ENCODE measurements at places on chromosomes 4 and X.

DNA sequence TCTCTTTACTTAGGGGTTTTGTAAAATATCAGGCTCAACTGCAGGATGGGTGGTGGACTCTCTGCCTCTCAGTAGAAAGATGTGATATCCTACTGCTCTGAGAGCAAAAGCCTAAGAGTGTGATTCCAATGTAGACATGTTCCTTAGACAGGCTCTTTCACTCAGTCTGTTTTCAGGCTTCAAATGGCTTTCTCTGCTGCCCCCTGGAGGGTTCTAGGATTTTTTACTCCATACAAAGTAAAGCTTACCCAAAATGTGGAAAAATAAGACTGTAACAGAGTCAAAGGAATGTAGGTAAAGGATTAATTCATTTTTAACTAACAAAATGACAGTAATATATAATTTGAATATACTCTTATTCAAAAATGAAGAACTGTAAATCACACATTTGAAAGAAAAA lies 32.1 kb downstream of the ZGRF1 start:
- peak; percentile 62 for DNase-seq

DNA sequence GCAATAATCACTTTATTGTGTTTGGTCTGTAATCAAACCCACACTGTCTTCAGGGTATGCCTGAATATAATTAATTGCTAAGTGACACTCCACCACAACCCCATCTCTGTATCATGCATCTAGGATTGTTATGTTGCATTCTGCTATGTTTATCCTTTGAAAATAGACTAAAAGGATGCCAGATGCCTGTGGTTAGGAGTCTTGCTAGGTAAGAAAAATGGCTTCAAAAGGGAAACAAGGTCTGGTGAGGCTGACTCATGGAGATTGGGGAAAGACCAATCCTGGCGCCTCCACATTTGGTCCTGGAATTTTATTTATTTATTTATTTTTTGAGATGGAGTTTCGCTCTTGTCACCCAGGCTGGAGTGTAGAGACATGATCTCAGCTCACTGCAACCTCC lies 360.5 kb upstream of the SLC7A11 start:
- peak; percentile 2 for DNase-seq

GRCh38 chrX:130834149-130834548 lies 68.9 kb downstream of the ENOX2 start:
- no peak for DNase-seq

- no peak for DNase-seq
Measured at GRCh38 chrX:109274806-109275205, 207.1 kb downstream of the GUCY2F start.

GRCh38 chr4:3361896-3362295 lies 69.1 kb downstream of the RGS12 start:
- no peak for DNase-seq

- DNase-seq = no peak
Measured at GRCh38 chr4:11297201-11297600, 131.5 kb downstream of the HS3ST1 start.

GRCh38 chrX:123422875-123423274 lies 238.8 kb downstream of the GRIA3 start:
- DNase-seq = peak; percentile 15

DNA sequence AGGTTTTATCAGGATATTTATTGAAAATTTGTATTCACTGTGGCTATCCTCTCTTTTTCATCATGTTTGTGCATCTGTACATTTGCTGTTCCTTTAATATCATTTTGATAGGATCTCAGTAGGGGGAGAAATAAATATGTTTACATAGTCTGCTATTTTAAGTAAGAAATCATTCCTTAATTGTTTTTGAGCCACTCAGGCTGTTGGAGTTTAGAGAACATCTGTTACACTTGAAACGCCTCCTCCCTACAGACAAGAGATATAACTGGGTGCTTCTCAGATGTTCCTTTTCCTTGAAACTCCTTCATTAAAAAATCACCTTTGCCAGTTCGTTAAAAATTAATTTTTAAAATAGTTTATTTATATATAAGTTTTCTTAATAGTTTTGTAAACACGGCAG lies 59.4 kb downstream of the QRFPR start:
- DNase-seq = no peak

DNA sequence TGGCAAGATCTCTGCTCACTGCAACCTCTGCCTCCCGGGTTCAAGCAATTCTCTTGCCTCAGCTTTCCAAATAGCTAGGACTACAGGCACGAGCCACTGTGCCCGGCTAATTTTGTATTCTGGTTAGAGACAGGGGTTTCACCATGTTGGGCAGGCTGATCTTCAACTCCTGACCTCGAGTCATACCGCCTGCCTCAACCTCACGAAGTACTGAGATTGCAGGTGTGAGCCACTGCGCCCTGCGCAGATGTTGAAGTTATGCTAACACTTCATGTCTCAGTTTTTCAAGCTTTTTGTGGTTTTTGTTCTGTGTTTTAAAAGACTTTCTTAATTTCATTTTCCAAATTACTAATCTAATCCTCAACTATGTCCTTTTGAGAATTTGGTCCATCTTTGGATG lies 154.4 kb upstream of the TLL1 start:
- DNase-seq = no peak

- DNase-seq = no peak
Measured at GRCh38 chr4:41579526-41579925, 41.6 kb downstream of the LIMCH1 start.

DNA sequence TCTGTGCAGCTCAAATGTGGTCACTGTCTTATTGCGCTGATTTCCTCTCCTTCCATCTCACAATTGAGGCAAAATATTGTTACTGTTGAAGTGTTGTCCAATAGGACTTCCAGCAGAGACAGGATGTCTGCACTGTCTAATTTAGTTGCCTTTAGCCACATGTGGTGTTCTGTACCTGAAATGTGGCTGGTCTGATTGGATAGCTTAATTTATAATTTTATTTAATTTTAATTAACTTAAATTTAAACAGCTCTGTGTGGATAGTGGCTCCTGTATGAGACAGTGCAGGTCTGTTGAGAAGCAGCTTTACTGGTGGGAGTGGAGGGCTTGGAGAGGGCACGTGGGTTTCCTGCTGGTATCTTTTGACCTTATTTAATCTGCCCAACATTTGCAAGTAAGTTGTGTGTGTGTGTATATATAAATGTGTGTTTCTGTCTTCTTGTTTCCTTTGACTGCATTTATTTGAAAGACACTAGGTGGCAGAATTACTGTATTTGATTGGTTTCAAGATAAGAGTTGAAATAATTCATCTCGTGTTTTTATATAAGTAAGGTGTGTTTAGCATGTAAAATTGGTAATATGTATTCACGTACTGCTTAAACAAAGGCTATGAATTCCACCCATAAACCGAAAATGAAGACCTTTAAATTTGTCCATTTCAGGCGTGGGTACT lies 55.3 kb upstream of the MSANTD1 start:
- peak; percentile 37 for DNase-seq

GRCh38 chr4:170374770-170375169 lies 285.0 kb upstream of the AADAT start:
- DNase-seq = peak; percentile 37

DNA sequence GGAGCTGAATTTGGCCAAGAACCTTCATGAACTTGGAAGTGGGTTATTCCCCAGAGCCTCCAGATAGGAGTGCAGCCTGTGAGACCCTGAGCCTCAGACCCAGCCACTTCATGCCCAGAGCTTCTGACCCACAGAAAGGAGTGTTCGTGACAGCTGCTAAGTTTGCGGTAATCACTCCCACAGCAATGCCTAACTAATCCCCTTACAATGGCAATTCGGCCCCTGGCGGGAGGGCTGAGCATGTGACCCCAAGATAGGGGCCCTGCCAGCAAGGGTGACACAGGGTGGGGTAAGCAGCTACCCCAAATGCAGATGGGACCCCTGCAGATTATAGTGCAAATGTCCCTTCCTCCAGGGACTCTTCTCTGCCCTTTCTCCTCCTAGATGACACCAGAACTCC lies 22.5 kb downstream of the PNMA6E start:
- DNase-seq = no peak

DNA sequence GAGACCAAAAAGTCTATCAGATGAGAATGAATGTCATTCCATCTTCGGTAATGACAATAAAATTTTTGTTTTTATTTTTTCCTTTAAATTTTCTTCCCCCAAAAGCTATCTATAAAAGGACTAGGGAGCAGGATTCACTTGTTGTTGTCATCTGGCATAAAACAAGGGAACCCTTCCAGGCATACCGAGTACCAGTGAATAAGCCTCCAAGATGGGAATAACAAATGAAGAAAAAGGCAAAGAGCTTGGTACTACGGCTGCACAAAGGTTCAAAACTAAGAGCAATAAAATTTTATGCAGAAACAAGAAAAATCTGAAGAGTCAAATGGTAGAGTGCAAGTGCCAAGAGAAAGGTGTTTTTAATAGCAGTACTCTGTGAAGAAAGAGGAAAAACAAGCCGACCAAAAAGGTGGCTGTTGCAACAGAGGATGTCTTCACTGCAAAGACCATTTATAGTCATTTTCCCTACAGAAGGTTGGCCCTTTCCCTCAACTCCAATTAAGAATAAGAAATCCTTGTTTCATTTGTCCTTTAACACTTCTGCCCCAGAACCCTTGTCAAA lies 25.8 kb downstream of the PPP3CA start:
- no peak for DNase-seq

GRCh38 chr4:76546759-76547742 lies 112.0 kb downstream of the SHROOM3 start:
- peak; percentile 89 for DNase-seq

DNA sequence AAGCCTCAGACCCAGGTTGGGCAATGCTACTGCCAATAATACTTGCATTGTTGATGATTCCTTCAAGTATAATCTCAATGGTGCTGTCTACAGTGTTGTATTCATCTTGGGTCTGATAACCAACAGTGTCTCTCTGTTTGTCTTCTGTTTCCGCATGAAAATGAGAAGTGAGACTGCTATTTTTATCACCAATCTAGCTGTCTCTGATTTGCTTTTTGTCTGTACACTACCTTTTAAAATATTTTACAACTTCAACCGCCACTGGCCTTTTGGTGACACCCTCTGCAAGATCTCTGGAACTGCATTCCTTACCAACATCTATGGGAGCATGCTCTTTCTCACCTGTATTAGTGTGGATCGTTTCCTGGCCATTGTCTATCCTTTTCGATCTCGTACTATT lies 7.4 kb downstream of the LPAR4 start:
- no peak for DNase-seq

- peak; percentile 31 for DNase-seq
Measured at GRCh38 chr4:55398966-55399365, 3.2 kb downstream of the TMEM165 start.

GRCh38 chr4:76898949-76899645 lies 1.2 kb upstream of the SOWAHB start:
- no peak for DNase-seq

- peak; percentile 35 for DNase-seq
Measured at GRCh38 chrX:134601240-134601765, 57.0 kb downstream of the PLAC1 start.

DNA sequence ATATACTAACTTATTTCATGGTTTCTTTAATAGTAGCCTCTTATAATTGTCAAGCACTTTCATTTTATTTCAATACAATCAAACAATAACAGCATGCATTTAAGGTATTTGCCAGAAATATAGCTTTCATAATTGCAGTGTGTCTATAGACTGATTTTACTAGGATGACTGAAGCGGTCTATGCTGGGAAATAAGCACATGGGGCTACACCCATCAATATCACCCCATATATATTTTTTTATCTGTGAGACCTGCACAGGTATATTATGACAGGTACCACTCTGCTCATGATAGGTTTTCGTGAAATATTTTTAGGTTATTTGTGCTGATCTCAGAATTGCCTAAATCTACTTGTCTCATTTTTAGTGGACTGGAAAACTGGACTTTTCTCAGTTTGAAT lies 229.1 kb upstream of the PITX2 start:
- no peak for DNase-seq

- DNase-seq = no peak
Measured at GRCh38 chr4:70197842-70198241, 2.3 kb downstream of the ODAM start.

DNA sequence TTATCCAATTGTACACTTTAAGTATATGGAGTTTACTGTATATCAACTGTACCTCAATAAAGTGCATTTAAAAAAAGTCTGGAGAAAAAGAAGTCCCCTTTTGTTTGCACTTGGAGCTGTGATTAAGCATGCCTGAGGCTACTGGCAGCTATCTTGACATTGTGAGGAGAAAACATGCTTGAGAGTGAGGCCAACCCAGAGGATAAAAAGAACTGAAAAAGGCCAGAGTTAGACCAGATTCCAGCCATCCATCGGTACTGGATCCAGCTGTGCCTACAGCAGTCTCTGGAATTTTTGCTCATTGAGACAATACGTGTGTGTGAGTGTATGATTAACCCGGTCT lies 57.4 kb downstream of the LGI2 start:
- peak; percentile 41 for DNase-seq

GRCh38 chr4:74157154-74157553 lies 764 bp upstream of the MTHFD2L start:
- DNase-seq = peak; percentile 60

DNA sequence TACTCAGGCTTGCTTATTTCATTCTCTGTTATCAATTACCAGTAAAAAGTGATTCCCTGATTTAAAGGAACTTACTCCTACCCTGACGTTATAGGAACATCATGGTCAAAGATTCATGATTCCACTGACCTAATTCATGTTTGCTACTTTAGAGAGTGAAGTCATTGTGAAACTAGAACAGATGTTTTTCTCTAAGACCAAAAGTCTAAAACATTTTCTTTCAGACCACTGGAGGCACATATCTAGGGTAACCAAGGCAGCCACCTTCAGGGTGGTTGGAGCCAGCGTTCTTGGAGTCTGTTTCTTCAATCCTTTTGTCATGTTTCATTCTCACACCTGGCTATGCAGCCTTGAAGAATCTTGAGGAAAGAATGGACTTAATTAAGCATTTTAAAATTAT lies 77.8 kb downstream of the GALNTL6 start:
- DNase-seq = peak; percentile 3

GRCh38 chr4:45629717-45630116 lies 494.1 kb downstream of the GABRG1 start:
- DNase-seq = no peak

DNA sequence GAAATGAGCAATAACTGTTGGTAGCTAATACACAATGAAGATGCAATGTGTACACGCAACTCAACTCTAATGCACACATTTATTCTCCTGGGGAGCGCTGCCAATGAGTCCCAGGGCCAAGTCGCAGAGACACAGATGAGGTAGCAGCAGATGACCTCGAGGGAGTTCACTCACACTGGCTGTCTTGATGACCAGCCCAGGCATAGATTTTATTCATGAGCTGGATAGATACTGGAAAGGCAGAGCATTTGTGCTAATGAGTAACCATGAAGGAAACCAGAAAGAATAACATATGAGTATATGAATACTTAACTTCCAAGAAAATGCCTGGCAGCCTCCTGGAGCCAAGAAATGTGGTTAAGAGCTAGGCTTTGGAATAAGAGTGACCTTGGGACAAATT lies 42.3 kb downstream of the RASL11B start:
- DNase-seq = no peak

DNA sequence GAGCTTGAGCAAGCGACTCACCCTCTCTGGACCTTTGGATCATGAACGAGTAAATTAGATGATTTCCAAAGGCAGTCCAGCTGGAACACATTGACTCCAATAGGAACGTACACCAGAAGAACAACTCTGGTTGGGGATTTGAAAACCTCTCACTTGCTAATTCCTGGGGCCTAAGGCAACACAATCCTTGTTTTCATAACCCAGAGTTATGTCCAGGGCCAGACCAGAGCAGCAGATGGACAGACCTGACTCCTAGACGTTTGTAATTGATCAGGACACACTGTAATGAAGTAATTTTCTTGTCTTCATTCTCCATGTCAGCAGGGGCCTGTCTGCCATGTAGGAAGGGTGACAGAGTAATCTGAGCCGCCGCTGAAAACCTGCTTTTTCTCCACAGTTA lies 283.9 kb downstream of the IDS start:
- no peak for DNase-seq
